H9 (cell line): ENCODE measurements at places on chromosomes 5 and 9. TPM values are rescaled to one million over a fixed set of nuclear protein-coding genes. Genes with fewer than 3 reads are reported as not detected.

DNA sequence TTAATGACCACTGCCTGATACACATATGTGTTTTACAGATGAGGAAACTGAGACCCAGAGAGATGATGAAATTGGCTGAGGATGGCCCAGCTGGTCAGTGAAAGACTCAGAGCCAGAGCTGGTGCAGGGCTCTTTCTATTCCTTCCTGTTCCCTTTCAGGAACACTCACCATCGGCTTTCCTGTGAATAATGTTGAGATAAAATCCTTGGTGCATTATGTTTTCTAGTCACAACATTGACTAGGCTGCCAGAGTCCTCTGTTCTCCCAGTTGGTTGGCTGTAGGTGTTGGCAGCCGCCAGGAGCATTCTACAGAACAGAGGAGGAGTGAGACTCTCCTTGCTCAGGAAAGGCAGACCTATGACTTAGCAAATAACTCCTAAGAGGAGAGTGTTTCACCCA, 14.8 kb downstream of the TGFBI start:
- no peak for DNase-seq

DNA sequence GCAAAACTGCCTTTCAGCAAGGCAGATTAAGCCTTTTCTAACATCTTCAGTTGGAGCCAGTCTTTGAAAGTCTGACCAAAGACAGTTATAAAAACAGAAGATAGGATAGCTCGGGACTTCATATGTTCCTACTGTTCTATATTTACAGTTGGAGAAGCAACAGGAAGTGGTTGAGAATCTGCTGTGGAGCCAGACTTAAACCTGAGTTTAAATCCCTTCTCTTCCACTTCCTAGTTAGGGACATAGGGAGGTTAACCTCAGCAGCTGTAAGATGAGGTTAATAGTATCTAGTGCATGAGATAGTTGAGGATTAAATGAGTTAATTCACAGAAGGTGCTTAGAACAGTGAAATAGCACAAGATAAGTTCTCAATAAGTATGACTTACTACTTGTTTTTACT, 84.5 kb upstream of the FREM1 start:
- no peak for DNase-seq

DNA sequence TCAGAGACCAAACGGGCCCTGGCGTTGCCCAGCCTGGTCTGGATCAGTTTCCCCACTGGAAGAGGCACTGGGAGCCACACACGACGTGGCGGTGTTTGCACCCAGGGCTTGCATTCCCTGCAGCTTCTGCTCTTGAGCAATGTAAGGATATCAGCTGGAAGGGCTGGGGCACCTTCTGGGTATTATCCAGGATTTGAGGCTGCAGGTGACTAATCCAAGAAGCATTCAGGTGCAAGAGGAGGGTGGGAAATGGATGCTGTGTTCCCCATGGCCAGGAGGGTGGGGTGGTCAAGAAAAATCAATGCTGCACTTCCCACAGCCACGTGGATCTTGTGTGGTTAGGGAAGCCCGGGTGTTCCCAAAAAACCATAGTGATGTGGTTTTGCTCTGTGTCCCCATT, 430.9 kb downstream of the IRX2 start:
- DNase-seq, result no peak

GRCh38 chr9:16343249-16344237, 526.9 kb downstream of the BNC2 start:
- no peak for DNase-seq

DNA sequence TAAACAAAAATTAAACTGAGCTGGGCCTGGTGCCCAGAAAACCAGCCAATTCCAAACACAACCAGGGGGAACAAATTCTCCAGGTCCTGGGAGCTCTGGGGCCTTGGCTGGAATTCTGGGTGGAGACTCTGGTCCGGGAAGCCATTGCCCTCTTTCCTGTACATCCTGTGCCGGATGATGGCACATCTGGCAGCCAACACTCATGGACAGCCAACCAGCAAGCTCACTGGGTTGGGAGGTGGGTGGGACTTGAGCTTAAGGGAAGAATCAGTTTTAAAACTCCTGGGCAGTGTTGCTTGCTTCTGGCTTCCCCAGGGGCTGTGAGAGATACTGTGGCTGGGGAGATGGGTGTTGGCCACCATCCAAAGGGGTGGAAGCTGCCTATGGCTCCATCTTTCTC, 56.1 kb downstream of the PCDH1 start:
- no peak for DNase-seq

DNA sequence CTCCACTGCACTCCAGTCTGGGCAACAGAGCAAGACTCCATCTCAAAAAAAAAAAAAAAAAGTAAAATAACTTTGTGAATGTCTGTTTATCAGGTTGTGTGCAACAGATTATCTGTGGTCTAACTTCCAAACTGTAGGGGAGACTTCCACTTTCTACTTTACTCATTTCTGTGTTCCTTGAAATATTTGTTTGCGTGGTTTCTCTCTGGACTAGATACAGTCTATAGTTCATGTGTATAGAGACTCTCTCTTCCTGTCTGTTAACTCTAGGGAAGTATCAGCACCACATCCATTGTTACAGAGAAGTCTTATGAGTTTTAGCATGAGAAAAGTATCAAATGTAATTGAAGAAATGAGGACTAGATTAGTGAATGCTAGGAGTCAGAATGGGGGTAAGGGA, 168.3 kb downstream of the LPAR1 start:
- no peak for DNase-seq

- no peak for DNase-seq
These were observed 72.9 kb downstream of the SMIM15 start for GRCh38 chr5:61089351-61089750.

GRCh38 chr5:154753792-154754191, 1.4 kb upstream of the LARP1 start:
- DNase-seq, result no peak

- peak; percentile 77 for DNase-seq
These were observed 10.8 kb upstream of the IFNA2 start for GRCh38 chr9:21395778-21396717.

GRCh38 chr9:98961513-98962180, 17.9 kb downstream of the COL15A1 start:
- no peak for DNase-seq

DNA sequence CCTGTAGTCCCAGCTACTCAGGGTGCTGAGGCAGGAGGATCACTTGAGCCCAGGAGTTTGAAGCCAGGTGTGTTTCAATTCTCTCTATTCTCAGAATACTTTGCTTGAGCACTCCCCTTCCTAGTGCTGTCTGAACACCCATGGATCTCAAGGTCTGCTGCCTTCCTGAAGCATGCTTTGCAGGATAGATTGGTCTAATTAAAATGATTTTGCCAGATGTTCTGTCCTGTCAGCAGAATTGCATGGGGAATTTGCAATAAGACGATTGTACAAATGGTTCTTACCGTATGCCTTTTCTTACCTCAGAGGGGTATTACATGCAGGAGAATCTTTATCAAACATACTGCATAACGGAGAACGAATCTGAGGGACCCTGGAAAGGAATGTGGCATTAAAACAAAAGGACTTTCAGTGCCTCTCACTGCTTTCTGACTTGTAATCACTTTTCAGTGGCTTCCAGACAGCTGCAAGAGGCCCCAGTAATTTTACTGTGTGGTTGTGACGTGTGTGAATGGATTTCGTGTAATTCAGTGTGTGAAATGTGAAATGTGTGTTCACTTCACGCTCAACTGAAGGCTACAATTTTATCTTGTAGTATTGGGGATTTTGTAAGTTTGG, 587.2 kb upstream of the SEMA6A start:
- DNase-seq, result no peak

DNA sequence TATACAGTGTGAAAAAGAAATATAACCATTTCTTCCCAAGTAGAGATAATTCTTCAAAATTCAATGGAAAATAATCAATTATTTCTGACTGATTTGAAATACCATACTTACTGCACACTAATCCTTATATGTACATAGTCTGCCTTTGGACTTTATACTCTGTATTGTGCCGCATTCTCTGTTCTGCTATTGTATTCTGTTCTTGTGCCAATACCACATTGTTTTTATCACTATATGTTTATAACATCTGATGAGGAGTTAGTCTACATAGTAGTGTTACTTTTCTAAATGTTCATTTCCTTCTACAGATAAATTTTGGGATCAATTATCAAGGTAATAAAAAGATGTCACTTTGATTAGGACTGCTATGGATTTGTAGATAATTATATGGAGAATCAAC, 16.7 kb upstream of the ZNF462 start:
- DNase-seq, result no peak

GRCh38 chr5:137887831-137888230, 1.4 kb upstream of the PKD2L2 start:
- DNase-seq, result no peak

DNA sequence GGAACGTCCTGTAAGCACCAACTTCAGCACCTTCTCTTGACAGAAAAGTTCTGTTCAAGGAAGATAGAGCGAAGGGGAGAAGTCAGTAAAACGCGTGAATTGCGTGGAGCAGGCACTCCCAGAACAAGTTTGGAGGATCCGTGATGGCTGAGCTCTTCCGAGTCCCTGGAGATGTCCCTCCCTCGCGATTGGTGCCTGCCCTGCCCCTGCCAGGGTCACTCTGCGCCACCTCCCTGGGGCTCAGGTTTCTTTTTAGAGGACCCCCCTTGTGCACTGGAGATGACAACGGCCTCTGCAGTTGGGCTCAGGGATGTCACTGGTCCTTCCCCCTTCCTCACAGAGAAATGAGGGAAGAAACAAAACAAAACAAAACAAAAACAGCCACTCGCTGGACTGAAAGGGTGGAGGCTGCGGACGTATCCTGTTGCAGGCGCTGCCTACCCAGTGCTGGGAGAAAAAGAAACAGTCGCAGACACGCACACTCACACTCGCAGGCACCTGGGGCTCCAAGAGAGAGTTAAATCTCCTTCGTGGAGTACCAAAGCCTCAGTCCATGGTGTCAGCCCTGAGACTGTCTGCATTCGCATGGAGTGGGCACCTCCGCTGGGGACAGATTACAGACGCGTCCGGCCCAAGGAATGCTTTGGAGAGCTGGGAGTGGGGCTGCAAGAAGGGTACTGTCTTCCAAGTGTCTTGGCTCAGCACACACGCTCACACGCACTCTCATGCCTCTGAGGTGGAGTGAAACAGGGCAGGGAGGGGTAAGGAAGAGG, 512.7 kb downstream of the SLCO4C1 start:
- DNase-seq, result no peak

GRCh38 chr5:62093976-62094375, 212.0 kb upstream of the KIF2A start:
- DNase-seq, result no peak

GRCh38 chr5:129082225-129083136, 12.1 kb upstream of the ISOC1 start:
- DNase-seq, result no peak

DNA sequence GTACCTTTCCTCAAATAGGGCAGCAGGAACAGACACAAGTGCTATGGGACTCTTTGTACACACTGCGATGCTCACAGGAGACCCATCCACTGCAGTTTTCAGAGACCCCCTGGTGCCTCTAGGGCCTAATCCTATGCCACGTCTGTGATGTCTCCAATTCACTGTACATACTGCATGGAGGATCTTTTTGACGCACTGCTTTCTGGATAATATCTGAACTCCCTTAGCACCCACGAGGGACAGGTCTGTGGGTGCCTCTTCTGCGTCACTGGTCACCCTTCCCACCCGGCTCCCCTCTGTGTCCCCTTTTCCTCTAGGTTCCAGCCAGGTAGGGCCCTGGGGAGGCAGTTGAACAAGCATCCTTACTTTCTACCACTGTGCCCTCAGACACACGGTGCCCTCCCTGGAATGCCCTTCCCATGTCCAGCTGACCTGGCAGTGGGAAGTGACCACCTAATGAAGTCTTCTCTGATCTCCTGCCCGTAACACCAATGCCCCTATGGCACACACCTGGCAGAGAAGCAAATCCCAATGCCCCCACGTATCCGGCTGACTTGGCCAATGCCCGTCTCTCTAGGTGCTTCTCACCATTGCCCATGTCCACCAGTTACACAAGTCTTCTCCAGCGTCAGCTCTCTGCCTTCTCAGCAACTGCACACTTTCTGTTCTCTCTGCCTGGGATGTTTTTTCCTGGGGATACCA, 41.5 kb downstream of the FOXI1 start:
- DNase-seq, result no peak

GRCh38 chr5:157748760-157749461, 5.4 kb downstream of the LSM11 start:
- DNase-seq, result no peak

PCDHB8 gene
- 0.57 and 0.86 TPM in 2 replicates for total RNA-seq

QRFP gene
- total RNA-seq, result not detected in 2 replicates

SH3GLB2 gene
- 69.0 and 69.5 TPM in 2 replicates for total RNA-seq

ANKRD33B gene
- 6.9 and 7.1 TPM in 2 replicates for total RNA-seq

ZDHHC11B gene
- 0.86 and 1.4 TPM in 2 replicates for total RNA-seq

GPBP1 gene
- total RNA-seq, result 108 and 112 TPM in 2 replicates

TAF11L5 gene
- not detected in 2 replicates for total RNA-seq

TOR4A gene
- 5.9 and 6.2 TPM in 2 replicates for total RNA-seq

FOXD4 gene
- 0.20 and 0.22 TPM in 2 replicates for total RNA-seq
